Activated T-helper 1 cell treated with anti-CD3 and anti-CD28 coated beads, Interleukin-12 subunit alpha, Interleukin-12 subunit beta, Interleukin-2, Interleukin-4 antibody, amounts not matched to agents 30 ng/mL and 10 ng/mL and 1 ng/mL, durations not matched to agents 14 hours and 24 hours and 36 hours (primary cell): ENCODE measurements at places on chromosomes 4 and X. TPM values are rescaled to one million over a fixed set of nuclear protein-coding genes. Genes with fewer than 3 reads are reported as not detected.

The RTL5 gene
- 0.26 and 0.29 TPM in 2 replicates for total RNA-seq

GRCh38 chr4:86050496-86050895 is 309.4 kb downstream of the MAPK10 start:
- no peak overlapping the region for H3K27ac ChIP-seq
- no peak for DNase-seq
- H3K4me1 ChIP-seq = no peaks in the 10 kb centered on the region
- no peaks in the 10 kb centered on the region for H3K36me3 ChIP-seq

- DNase-seq = no peak
- no peaks in the 10 kb centered on the region for H3K36me3 ChIP-seq
- no peak overlapping the region for H3K4me3 ChIP-seq
- H3K27ac ChIP-seq = no peak overlapping the region
- H3K4me1 ChIP-seq = no peaks in the 10 kb centered on the region
These were observed 615.4 kb upstream of the SMIM31 start for GRCh38 chr4:164138521-164138920.

- no peaks in the 10 kb centered on the region for H3K4me1 ChIP-seq
- H3K27ac ChIP-seq = peak overlapping the region; percentile 36
- no peak for DNase-seq
- H3K4me3 ChIP-seq = peak overlapping the region; percentile 71
These were observed 710 bp downstream of the PRKG2 start for GRCh38 chr4:81214144-81214880.
